Left renal cortex interstitium (tissue), 4 donors: ENCODE measurements at places on chromosomes 6 and 20.

DNA sequence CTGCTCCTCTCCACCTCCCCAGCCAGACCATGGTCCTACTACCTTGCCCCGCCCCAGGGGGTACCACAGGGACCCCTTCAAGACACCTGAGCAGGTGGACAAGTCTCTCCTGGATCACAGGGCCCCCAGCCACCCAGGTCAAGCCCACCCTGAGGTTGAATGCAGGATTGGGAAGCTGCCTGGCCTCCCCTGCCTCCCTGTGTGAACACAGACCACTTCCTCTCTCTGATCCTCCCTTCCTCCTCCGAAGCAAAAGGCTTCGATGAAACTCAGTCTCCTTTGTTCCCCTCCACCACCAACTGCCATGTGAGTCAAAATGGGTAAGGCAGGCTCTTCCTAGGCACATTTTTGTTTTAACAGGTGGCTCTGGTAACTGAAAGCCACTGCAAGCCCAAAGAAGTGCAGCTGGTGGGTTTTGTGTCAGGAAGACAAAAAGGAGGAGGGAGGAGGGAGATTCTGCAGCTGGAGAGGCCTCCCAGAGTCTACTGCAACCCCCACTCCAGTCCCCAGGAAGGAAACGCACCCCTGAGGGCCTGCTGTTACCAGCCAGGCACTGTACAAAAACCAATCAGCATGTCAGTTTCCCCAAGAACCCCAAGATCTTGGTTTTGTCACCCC, 5.4 kb downstream of the ADA start:
- no peak for DNase-seq

- no peak for DNase-seq
These were observed 184.7 kb upstream of the JARID2 start for GRCh38 chr6:15061180-15061641.

GRCh38 chr20:42907730-42908129, 282.0 kb downstream of the PTPRT start:
- DNase-seq = no peak

GRCh38 chr6:44441091-44441855, 53.8 kb downstream of the CDC5L start:
- DNase-seq = no peak

DNA sequence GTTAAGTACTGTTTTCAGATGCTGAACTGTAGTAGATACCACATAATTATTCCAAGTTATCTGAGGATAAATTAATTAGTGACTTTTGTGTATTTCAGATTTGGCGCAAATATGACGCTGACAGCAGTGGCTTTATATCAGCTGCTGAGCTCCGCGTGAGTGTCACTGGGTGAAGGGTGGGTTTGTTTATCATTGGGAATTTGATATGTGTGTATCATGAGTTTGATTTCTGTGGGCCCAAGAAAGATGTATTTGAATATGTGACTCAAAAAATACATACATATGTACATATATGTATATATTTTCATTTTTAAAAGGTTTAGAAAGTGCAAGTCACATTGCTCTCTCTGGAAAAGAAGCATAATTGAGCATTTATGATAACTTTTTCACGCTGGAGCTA, 17.4 kb downstream of the SCGN start:
- no peak for DNase-seq

DNA sequence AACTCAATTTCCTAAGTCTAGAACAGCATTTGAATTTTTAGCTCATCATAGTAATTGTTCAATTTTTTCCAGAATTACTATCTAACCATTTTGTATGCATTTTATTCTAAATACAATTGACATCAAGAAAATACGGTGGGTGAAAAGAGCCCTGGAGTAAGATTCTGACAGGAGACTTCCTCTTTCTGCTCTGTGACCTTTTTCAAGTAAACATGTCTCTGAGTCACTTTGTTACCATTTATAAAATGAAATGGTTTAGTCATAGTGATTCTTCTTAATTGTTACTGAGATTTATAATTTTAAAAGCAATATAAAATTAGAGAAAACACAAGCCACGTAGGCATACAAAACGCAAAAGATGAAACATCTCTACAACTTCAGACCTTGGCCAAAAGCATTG, 80.2 kb downstream of the PLCB1 start:
- no peak for DNase-seq

GRCh38 chr6:119071576-119071975, 6.9 kb downstream of the FAM184A start:
- DNase-seq = no peak

GRCh38 chr6:106339334-106340029, 13.9 kb upstream of the ATG5 start:
- DNase-seq = no peak
